Activated T-helper 9 cell treated with anti-CD3 and anti-CD28 coated beads, Interleukin-2, amount 50 U/mL, for 16 hours (primary cell): ENCODE measurements at places on chromosomes 13 and 19.

DNA sequence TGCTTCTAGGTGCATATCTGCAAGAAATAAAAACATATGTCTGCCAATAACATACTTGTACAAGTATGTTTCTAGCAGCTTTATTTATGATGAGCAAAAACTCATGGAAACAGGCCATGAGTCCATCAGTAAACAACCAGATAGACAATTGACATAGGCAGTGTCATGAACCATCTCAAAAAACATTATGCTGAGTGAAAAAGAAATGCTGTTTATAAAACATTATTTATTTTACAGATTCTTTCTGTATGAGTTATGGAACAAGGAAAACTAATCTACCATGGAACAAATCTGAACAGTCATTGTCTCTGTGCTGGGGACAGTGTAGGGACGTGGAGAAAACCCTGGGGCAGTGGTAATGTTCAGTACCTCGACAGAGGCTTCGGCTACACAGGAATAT, 283.9 kb downstream of the UQCRFS1 start:
- no peak for DNase-seq

GRCh38 chr19:6717036-6717435, 3.4 kb downstream of the C3 start:
- no peak for DNase-seq

GRCh38 chr19:10352764-10353671, 13.6 kb upstream of the ICAM3 start:
- no peak for DNase-seq

DNA sequence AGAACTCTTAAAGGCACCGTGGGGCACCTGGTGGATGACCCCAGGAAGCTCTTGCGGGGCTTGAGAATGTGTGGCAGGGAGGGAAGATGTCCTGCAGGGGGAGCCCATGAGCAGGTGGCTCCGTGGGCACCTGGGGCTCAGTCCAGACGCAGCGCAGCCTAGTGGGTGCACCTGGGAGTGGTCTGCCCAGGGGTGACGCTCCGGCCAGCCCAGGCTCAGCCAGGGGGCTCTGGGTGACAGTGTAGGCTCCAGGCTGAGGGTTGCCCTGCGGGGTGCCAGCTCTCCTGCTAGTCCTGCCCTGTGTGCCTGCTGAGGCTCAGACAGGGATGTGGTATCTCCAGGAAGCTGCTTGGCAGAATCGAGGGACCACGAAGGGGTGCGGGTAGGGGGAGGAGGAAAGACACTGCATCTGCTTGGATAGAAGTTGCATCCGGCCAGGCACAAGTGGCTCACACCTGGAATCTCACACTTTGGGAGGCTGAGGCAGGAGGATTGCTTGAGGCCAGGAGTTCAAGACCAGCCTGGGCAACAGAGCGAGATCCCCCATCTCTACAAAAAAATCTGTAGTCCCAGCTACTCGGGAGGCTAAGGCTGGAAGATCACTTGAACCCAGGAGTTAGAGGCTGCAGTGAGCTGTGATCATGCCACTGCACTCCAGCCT, 15.0 kb upstream of the PGLS start:
- DNase-seq = peak; percentile 69

DNA sequence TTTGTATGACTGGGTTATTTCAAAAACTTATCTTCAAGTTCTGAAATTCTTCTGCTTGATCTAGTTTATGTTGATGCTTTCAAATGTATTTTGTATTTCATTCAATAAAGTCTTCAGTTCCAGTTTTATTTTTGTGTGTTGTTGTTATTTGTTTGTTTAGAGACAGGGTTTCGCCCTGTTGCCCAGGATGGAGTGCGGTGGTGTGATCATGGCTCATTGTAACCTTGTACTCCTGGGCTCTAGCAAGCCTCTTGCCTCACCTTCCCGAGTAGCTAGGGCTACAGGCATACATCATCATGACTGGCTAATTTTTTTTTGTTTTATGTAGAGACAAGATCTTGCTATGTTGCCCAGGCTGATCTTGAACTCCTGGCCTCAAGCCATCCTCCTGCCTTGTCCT, 40.3 kb upstream of the ARHGEF7 start:
- DNase-seq = no peak

- no peak for DNase-seq
Measured at GRCh38 chr13:33109801-33110200, 93.6 kb downstream of the KL start.

- DNase-seq = no peak
Measured at GRCh38 chr19:10981252-10981895, 20.5 kb downstream of the SMARCA4 start.

- DNase-seq = no peak
Measured at GRCh38 chr19:18440415-18440877, 2.5 kb upstream of the ISYNA1 start.

GRCh38 chr19:28010656-28011055, 1202.3 kb downstream of the UQCRFS1 start:
- no peak for DNase-seq

DNA sequence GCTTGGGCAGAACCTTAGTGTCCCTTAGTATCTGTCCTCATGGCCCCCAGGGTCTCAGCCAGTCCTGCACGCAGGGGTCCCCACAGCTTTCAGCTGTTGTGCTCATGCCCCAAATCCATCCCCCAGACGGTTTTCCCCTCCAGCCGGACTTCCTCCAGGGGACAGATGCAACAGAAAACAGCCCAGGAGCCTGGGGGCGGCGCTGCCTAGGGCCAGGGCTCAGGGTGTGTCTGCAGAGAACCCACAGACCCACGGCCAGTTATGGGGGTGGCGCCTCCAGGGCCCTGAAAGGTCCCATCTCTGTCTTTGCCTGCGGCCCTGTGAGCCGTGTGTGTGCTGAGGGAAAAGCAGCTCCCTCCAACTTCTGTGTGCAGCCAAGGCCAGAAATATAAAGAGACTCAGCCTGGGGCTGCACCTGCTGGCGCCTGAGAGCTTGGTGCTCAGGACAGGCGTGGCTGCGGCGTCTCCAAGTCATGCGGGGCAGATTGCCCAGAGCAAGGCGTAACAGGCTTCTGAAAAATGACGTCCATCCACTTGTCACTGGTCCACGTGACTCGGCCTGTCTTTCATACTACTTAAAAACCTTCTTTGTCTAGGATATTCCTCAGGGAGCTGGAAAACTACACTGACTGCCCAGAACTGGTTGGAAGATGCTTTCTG, 22.1 kb upstream of the F7 start:
- no peak for DNase-seq

DNA sequence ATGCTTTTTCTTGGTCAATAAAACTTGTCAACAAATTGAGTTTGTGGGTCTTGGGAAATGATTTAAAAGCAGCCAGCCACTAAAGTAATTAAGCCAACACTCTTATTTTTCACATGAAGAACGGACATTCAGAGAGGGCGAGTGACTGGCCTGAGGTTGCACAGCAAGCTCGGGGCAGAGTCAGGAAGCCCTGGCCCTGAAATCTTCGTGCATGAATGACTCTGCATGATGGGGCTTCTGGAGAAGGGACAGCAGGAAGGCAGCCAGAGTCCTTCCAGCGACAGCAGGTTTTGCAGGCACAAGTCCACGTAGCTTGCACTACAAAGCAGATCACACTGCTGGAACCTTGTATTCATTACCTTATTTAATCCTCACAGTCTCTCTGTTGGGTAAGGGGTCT, 232.5 kb downstream of the ZNF536 start:
- DNase-seq = no peak

- no peak for DNase-seq
Measured at GRCh38 chr13:97256343-97256783, 34.2 kb downstream of the MBNL2 start.

- no peak for DNase-seq
Measured at GRCh38 chr13:23865026-23865425, 24.2 kb downstream of the MIPEP start.

DNA sequence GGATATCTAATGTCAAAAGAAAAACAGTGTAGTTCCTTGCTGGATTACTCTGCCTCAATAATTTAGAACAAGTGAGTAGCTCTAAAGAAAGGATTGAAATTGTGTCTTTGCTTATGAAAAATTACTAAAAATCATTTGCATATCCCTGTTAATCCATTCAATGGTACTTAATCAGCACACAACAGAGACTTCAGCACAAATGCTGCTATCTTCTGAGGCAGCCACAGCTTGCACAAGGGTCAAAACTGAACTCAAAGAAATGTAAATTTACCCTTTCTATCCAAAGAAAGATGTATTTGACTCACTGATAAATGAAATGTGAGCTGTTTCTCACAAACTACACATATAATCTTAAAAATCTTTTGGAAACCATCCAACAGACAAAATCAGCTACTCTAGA, 116.2 kb downstream of the LHFPL6 start:
- no peak for DNase-seq

GRCh38 chr13:102935896-102936321, 90.1 kb downstream of the ERCC5 start:
- no peak for DNase-seq

DNA sequence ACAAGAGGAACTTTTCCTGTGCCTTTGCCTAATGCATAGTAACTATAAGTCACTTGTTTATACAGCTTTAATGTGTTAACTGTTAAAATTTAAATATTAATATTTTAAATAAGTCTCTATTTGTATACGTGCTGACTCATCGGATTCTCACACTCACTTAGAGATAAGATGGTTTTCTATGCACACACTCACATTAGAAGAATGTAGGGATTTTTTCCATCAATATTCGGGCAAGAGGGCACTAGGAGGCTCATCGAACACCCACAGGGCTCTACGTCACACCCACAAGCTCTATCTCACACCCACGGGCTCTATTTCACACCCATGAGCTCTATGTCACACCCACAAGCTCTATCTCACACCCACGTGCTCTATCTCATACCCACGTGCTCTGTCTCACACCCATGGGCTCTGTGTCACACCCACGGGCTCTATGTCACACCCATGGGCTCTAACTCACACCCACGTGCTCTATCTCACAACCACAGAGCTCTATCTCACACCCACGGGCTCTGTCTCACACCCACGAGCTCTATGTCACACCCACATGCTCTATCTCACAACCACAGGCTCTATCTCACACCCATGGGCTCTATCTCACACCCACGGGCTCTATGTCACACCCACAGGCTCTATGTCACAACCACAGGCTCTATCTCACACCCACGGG, 73.4 kb downstream of the COL4A2 start:
- DNase-seq = no peak

DNA sequence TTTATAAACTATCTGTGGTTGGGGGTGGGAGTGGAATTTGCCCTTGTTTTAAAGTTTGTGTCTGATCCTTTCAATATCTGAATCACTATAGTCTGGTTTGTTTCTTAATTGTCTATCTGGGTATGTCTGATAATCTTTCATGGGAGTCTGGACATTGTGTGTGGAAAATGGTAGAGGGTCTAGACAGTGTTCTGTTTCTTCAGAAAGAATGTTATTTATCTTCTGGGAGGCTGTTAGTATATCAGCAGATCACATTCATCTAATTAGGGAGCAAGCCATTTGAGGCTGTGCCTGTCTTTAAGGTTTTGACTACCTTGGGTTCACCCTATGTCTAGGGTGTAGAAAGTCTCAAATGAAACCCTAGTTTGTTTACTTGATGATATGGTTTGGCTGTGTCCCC, 110.5 kb downstream of the NDFIP2 start:
- no peak for DNase-seq

GRCh38 chr13:20814224-20814910, 40.6 kb upstream of the EEF1AKMT1 start:
- no peak for DNase-seq

- DNase-seq = no peak
Measured at GRCh38 chr13:76213423-76213904, 577.3 kb downstream of the LMO7 start.

DNA sequence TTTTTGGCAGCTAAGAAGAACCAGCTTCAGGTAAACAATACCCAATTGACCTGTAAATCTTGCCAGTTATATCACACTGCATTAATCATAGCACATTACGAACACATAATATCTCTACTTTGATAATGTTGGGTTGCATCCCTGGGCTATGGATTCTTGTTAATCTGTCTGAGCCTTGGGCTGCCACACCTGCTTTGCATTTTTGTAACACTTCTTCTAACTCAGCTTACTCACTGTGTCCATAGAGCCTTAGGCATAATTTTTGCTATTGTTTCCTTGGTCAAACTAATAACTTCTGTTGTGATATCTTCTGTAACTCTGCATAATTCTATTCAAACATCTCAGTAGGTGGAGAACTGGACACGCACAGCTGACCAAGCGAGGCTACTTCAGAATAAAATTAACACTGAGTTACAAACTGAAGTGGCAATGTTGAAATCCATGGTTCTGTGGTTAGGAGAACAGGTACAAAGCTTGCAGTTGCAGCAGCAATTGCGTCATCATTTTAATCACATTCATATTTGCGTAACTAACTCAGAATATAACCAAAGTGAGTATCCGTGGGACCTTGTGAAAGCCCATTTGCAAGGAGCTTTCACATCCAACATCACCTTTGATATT, 6.4 kb downstream of the ZNF350 start:
- DNase-seq = no peak

DNA sequence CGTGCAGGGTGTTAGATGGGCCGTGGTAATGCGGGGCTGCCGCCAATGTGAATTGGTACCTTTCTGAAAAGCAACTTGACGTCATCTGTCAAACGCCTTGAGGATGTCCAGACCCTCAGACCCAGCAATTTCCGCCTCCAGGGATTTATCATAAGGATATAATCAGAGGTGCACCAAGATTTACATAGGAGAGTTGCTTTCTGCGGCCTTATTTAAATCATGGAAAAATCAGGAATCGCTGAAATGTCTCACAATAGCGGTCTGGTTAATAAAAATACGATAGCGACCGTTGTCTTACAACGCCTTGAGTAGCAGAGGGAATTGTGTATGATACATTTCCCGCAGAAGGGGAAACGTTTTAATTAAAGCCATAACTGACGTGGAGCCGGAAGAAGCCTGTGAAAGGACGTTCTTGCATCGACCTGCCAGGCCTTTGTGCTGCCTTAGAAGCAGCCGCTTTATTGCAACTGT, 32.3 kb upstream of the NDUFS7 start:
- DNase-seq = no peak

- no peak for DNase-seq
Measured at GRCh38 chr13:79723519-79724024, 242.6 kb downstream of the NDFIP2 start.

- DNase-seq = no peak
Measured at GRCh38 chr13:80604098-80604497, 263.2 kb upstream of the SPRY2 start.

DNA sequence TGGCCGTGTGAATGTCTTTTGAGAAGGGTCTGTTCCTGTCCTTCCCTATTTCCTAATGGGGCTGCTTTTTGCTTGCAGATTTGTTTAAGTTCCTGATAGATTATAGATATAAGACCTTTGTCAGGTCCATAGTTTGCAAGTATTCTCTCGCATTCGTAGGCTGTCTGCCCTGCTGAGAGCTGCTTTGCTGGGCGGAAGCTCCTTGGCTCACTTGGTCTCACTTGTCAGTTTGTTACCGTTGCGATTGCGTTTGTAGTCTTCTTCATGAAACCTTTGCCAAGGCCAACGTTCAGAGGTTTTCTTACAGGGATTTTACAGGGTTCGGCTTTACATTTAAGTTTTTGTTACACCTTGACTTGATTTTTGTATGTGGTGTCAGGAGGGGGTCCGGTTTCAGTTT, 44.0 kb upstream of the TFDP1 start:
- no peak for DNase-seq

- DNase-seq = no peak
Measured at GRCh38 chr19:50465986-50466705, 10.2 kb upstream of the EMC10 start.

GRCh38 chr13:80374444-80374843, 33.5 kb upstream of the SPRY2 start:
- DNase-seq = no peak
